ENCODE measurements at places on chromosomes 5 and 9. TPM values are rescaled to one million over a fixed set of nuclear protein-coding genes. Genes with fewer than 3 reads are reported as not detected.

DNA sequence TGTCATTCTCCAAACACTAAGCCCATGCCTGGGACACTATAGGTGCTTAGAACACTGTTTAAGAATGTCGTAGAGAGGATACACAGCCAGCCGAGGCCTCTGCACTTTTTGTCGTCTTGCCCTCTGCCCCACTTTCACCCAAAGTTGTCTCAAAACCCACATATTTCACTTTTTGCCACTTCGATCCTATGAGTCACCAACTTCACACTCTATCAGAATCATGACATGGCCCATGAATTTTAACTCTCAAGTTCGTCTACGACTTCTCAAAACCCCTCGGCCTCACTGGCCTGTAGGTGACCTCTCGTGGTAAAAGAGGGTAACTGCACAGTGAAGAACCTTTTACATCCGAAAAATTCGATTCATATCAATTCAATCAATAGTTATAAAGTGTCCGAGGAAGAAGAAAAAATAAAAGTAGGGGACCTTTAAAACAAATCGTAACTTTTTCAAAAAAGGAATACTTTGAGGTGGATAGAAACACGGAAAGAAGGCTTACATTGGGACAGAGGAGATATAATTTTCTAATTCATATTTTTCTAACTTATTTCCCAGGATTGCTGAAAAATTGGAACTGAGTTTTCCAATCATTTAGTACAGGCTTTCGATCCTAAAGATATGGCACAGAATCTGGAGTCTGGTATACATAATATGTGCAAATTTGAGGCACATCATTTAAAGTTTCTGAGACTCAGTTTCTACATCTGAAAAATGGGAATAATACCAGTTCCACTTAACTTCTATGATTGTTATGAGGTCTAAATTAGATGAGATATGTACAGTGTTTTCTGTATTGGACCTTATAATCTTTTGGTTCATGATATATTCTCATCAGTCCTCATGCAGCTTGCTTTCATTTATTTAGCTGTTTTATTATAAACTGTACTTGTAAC is 122.6 kb downstream of the APBA1 start:
- DNase-seq: no peak

GRCh38 chr9:25472681-25473080 is 205.6 kb downstream of the TUSC1 start:
- DNase-seq: no peak

DNA sequence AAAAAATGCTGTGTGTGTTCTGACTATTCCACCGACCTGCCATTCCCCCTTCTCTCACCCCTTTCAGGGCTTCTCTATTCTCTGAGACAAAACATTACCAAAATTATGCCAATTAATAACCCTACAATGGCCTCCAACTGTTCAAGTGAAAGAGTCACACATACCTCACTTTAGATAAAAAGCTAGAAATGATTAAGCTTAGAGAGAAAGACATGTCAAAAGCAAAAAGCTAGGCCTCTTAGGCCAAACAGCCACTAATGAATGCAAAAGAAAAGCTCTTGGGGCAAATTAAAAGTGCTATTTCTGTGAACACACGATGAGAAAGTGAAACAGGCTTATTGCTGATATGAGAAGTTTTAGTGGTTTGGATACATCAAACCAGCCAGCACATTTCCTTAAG is 279.6 kb upstream of the GRAMD2B start:
- DNase-seq: no peak

- DNase-seq: no peak
Measured at GRCh38 chr9:107054146-107054545, 191.2 kb downstream of the ZNF462 start.

- no peak for DNase-seq
Measured at GRCh38 chr5:2921651-2922050, 170.2 kb upstream of the IRX2 start.

DNA sequence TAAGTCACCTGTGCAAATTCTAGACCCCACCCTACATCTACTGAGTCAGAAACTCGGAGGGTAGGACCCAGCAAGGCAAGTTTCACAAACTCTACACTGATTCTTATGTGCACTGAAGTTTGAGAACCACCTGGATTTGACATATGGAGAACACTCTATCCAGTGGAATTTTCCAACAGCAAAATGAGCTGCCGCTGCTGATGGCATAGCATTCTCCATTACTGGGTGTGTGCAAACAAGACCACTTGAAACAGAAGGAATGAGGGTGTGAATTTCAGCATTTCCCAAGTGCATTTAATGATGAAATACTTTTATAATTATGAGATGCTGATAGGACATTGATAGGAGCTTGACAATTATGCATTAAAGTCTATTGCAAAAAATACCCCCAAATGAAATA is 229.1 kb upstream of the IL12B start:
- no peak for DNase-seq

GRCh38 chr9:69619233-69619632 is 52.9 kb downstream of the APBA1 start:
- no peak for DNase-seq

- no peak for DNase-seq
Measured at GRCh38 chr9:99181206-99181605, 40.5 kb downstream of the ALG2 start.

- no peak for DNase-seq
Measured at GRCh38 chr9:84337252-84337651, 3.3 kb downstream of the SLC28A3 start.

DMRTA1 gene
- total RNA-seq: 0.38 TPM

RPS23 gene
- 784 TPM for total RNA-seq

CDX1 gene
- 0.16 TPM for total RNA-seq
